ENCODE measurements at places on chromosomes 7 and 10.

- DNase-seq, result no peak
Observed at GRCh38 chr10:11243425-11244222, 226.0 kb downstream of the CELF2 start.

DNA sequence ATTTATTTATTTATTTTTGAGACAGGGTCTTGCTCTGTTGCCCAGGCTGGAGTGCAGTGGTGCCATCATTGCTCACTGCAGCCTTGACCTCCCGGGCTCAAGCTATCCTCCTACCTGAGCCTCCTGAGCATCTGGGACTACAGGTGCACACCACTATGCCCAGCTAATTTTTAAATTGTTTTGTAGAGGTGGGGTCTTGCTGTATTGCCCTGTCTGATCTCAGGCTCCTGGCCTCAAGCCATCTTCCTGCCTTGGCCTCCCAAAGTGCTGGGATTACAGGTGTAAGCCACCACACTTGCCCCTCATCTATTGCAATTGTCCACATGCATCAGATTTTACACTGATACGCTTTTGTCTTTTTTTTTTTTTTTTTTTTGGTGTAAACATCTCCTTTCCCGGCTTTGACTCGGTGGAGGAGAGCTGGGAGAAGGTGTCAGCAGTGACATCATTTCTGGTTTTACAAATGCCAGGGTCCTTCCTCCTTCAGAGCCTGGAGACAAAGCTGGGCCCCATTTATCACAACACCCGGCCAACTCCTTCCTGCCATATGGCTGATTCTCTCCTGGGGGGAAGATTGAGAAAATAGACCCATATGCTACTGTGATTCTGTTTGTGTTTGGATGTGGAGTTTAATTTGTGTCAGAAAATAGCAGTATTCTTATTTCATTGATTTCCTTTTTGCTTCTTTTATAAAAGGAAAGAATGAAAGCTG, 61.3 kb downstream of the GALNT17 start:
- DNase-seq, result no peak

GRCh38 chr7:44064791-44065430, 456 bp downstream of the PGAM2 start:
- peak; percentile 27 for DNase-seq

DNA sequence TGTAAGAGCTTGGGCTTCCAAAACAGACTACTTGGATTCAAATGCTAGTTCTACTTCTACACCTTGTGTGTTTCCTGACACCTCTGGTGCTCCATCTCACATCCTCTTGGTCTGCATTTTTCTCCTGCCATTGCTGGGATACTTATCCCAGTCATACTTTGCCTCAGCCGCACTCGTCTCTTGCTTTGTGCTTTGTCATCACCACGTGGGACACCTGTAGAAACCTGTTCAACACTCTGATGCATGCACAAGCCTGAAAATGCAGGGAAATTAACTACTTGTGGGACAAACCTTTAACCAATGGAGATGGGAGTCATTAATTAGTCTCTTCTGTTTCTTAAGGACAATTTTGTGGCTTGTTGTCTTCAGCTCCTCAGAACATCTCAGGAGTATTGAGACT, 94.2 kb upstream of the PHYHIPL start:
- no peak for DNase-seq

DNA sequence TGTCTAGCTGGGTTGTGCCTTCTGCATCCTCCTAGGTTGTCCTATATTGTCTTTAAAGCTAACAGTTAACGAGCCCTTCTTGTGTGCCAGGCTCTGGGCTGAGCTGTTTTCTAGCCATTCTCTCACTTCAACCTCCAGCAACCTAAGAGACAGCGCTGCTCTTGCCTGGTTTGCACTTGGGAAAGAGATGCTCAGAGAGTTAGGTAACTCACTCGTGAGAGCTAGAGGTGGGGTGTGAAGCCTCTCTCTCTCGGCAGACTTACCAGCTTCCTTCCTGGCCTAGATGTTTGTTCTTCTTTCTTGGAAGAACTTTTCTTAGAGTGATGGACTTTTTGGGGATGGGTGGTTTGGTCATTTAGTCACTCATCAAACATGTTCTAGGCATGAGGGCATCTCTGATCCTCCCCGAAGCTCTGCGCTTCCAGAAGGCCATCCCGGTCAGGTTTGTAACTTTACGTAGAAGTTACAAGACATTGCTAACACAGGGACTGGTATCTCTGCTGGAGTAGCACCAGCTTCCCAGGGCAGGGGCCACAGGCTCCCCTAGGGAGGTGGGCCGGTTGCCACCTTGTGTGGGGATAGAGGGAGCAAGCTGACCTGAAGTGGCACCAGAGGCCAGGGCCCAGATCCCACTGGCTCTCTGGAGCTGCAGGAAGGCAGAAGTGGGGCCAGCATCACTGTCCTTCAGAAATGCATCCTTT, 14.3 kb downstream of the TSPAN15 start:
- DNase-seq, result no peak

GRCh38 chr7:156949541-156950380, at the start of gene NOM1:
TSS of gene NOM1 (plus strand) at chr7:156949712. CDS start at chr7:156949738, 26 bp downstream.
- DNase-seq, result peak; percentile 77

GRCh38 chr10:126892226-126893175, 12.7 kb upstream of the DOCK1 start:
- DNase-seq, result no peak

GRCh38 chr10:7483848-7484247, 73.0 kb upstream of the SFMBT2 start:
- no peak for DNase-seq

GRCh38 chr7:131610007-131610406, 53.6 kb upstream of the PODXL start:
- no peak for DNase-seq

DNA sequence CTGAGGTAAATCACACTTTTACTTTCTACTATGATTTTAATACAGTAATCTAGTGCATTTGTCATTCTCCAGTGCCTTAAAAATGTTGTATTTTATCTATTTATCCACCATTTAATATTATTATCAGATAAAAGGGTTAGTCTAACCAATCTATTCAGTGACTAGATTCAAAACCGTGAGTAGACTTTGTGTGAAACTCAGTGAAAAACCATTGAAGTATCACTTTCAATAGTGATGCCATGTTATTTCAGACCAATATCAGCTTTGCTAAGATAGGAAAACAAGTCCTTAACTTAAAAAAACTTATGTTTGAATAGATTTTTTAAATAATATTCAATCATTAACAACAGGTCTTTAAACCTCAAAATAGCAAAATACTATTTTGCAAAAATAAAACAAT, 1628.7 kb downstream of the REEP3 start:
- DNase-seq, result no peak

GRCh38 chr7:139763330-139763729, 14.5 kb downstream of the HIPK2 start:
- DNase-seq, result no peak

DNA sequence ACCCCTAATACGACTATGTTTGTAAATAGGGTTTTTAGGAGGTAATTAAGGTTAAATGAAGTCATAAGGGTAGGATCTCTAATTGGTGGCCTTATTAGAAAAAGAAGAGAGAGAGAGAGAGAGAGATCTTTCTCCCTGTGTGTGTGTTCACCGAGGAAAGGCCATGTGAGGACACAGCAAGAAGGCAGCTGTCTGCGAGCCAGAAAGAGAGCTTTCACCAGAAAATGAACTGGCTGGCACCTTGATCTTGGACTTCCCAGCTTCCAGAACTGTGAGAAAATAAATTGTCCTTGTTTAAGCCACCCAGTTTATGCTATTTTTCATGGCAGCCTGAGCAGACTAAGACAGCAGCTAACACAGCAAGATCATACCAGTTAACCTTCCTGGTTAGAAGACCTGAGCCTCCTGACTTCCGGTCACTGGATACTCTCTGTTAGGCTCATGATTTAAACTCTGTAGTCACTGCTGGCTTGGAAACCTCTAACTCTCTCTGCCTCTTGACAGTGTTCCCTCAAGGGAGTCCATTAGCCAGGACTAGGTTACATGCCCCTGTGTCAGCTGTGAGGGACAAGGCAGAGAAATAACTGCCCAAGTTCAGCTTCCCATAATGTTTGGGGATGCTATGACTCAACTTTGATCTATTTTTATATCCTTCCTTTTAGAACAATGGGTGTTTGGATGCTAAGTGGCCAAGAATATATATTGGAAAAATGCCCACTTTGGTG, 102.3 kb downstream of the DYNC1I1 start:
- DNase-seq, result no peak

GRCh38 chr10:93701866-93702209, 554 bp downstream of the FRA10AC1 start:
- DNase-seq, result no peak

GRCh38 chr7:108181073-108181985, 51.2 kb upstream of the LAMB4 start:
- DNase-seq, result peak; percentile 74

DNA sequence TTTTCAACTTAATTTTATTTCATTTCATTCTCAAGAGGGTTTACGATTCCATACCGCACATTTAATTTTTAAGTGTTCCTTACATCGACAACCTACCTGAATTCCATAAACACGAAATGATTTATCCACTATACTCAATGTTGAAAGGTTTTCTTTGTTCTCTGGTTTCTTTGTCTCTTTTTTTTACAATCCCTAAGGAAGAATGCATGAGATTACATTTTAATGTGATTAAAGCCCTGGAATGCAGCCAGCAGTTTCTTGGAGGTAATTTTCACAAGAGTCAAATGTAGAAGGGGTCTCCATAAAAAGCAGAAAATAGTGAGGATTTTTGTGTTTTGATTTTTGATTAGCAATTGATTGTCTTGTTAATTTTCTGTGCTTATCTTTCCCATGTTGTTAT, 59.2 kb upstream of the ADCY1 start:
- DNase-seq, result peak; percentile 41

GRCh38 chr10:52965938-52966401, 193.4 kb upstream of the MBL2 start:
- DNase-seq, result no peak

GRCh38 chr7:150934045-150934766, 43.9 kb downstream of the KCNH2 start:
- no peak for DNase-seq

DNA sequence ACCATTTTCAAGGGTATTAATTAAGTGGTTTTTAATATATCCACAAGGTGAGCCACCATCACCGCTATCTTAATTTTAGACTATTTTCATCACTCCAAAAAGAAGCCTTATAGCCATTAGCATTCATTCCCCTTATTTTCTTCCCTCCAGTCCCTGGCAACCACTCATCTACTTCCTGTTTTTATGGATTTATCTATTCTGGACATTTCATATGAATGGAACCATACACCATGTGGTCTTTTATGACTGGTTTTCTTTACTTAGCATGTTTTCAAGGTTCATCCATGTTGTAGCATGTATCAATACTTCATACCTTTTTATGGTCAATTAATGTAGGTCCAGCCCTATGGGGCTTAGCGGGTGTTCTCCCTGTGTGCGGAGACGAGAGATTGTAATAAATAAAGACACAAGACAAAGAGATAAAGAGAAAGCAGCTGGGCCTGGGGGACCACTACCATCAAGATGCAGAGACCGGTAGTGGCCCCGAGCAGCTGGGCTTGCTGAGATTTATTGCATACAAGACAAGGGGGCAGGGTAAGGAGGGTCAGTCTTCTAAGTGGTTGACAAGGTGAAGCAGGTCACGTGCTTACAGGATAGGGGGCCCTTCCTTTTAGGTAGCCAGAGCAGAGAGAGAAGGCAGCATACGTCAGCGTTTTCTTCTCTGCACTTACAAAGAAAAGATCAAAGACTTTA, 14.6 kb downstream of the WBP1L start:
- no peak for DNase-seq
